Kasumi-1 (cell line): ENCODE measurements at places on chromosomes 1 and 21.

- DNase-seq, result no peak
Measured at GRCh38 chr1:51644533-51645197, 27.8 kb downstream of the OSBPL9 start.

DNA sequence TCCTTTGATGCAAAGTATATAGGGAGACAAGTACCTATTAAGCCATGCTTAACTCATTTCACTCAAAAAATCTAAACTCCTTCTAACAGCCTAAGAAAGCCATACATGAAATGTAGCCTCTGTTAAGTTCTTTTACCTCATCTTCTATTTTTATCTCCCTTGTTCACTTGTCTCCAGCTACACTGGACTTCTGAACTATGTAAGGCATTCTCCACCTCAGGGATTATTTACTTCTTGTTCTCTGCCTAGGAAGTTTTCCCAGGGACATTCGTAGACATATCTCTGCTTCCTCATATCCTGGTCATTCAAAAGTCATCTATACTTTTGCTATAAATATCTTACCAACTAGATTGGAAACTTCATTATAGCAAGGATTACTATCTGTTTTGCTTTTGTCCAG is 96.9 kb downstream of the COP1 start:
- DNase-seq, result no peak

DNA sequence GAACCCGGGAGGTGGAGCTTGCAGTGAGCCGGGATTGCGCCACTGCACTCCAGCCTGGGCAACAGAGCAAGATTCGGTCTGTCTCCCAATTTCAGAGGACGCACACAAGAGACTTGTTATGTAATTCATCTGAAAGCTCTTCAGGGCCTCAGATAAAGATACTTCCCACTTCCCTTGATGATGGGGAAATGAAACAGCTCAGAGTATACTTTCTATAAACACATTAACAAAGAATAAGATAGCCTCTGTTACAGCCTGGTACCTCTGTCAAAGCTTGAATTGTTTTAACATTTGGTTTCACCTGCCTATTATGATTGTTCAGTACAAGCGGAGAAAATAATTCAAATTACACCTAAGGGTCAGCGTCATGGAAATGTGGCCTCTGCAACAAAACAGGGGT is 622.9 kb upstream of the ADGRL4 start:
- no peak for DNase-seq

DNA sequence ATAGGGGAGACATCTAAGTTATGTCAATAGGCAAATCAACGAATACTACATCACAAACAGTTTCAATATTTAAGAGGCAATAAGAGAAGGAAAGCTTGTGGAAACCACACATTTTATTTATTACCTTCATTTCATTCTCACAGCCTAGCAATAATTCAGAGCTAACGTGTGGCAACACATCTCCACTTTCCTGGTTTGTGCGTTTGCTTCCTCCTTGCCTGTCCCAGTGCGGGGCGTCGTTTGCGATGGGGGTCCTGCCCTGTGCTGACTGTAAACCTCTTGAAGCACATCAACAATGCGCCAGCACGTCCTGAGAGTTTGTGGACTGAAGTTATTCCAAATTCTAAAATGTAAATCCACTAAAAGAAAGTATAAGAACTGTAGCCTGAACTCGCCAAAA is 14.4 kb upstream of the VPS26C start:
- no peak for DNase-seq
